NCI-H2081 treated with DMSO at 0.1 percent for 48 hours (cell line): ENCODE measurements at places on chromosomes 6 and 20.

DNA sequence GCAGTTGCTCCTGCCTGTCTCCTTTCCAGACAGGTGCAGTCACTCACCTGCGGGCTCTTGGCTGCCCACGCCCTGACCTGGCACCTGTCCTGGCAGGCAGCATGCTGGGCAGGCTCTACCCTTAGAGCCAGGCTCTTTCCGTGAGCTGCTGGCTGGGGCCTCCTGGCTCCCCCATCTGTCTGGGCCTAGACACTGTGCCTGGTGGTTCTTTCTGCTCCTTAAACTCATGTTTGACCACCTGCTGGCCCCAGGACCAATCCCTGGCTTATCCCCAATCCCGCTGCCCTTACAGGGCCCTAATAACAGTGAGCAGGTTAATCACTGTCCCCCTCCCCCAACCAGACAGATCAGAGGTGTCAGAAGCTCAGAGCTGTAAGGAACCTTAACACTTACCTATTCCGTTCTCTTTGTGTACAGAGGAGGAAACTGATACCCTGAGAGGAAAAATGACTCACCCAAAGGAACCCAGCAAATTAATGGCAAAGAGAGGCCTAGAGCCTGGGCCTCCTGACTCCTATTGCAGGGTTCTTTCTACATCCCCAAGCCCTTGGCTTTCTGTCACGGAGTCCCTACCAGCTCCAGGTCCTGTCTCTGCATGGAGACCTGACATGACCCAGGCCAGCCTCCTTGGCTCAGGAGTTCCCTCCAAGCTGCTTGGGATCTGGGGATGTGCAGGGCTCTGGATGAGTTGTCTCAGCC lies 54.7 kb downstream of the RAB44 start:
- no peak for DNase-seq

DNA sequence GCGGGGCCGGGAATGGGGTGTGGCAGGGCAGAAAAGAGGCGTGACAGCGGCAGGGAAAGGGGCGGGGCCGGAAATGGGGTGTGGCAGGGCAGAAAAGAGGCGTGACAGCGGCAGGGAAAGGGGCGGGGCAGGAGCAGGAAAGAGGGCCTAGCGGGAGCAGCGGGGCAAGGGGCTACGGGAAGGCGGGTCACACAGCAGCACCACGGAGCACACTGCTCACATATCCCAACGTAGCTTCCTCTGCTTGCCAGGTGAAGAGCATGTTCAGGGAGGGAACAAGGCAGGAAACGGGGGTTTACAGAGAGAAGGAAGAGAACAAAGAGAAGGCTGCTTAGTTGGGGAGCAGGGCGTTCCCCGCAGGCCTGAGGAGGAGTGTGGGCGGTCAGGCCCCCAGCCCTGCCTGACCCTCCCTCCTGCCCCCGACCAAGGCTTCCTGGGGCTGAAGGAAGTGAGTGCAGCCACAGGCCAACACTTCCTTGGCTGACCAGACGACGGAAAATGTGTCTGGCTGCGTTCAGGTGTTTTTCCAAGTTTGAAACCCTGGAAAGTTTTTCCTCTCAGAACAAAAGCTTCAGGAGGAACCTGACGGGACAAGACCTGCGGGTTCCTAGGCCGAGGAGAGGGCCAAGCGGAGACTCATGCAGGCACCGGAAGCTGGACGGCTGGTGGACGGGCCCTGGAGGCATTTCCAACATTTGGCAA lies 13.8 kb downstream of the UCKL1 start:
- DNase-seq, result no peak

DNA sequence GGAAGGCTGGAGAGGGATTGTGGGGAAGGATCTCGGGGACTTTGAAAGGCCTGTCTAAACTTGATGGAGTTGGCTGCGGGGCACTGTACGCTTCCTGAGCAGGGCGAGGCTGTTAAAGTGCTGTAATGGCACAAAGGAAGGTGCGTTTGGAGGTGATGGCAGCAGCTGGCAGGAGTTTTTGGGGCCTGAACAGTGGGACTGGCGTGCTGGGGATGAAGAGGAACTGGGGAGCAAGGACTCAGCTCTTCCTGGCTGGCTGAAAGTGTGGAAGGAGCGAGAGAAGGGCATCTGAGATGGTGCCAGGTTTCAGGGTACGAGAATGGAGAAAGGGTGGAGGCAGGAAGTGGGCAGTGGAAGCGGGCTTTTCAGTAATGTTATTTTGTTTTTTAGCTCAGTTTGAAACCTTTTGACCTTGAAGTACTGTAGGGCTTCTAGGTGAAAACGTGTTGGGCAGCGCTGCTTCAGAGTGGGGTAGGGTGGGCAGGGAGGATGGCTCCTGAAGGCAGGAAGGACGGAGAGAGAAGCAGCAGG lies 8.0 kb downstream of the TMEM181 start:
- no peak for DNase-seq

DNA sequence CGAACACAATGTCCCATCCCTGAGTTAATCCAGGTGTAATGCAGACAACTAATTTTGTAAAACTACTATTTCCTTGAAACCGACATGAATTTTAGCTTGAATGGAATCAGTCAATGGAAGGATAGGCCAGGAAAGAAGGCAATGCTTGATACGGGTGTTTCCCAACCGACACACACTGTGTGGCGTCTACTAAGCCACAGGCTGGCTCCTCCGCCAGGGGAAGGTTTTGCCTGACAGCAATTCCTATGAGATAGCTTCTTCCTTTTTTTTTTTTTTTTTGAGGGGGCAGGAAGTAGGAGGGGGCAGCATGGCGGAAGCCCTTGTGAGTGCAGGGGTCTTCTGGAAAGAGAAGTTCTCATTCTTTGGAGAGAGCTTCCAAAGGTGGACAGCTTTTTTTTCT lies 12.0 kb upstream of the LAMA4 start:
- no peak for DNase-seq

- no peak for DNase-seq
Observed at GRCh38 chr6:235763-236360, 56.4 kb upstream of the DUSP22 start.

GRCh38 chr6:110778333-110778732 lies 36.9 kb downstream of the CDK19 start:
- no peak for DNase-seq

DNA sequence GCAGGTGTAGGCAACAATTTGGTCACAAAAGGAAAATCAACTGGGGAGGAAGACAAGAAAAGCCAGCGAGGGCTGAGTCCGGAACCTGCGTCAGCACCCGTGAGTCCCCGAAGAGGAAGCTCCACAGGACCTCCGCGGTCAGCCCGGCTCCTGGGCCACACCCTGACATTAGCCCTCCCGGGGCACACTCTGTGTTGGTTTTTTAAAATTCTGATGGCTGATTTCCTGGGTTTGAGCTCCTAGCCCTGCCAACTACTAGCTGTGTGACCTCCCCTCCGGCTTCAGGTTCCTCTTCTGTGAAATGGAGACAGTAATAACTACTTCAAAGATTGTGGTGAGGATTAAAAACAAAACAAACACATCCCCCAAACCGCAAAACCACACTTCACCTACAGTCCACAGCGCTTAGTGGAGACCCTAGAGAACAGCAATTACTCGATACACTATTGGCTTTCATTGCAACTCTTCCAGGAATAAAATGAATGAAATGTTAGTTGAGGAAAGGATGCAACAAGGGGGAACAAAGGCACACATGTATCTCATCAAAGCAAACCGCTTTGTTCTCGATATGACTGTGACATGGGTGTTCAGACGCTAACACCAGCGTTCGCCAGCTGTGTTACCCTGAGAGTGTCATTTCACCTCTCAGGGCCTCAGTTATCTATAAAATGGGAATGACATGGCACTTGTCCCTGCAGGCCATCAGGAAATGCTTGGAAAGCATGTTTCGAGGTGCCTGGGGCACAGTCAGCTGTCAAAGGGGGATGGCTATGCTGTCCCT lies 985 bp downstream of the ZBP1 start:
- DNase-seq, result no peak

GRCh38 chr6:150922137-150922536 lies 56.6 kb downstream of the MTHFD1L start:
- no peak for DNase-seq

DNA sequence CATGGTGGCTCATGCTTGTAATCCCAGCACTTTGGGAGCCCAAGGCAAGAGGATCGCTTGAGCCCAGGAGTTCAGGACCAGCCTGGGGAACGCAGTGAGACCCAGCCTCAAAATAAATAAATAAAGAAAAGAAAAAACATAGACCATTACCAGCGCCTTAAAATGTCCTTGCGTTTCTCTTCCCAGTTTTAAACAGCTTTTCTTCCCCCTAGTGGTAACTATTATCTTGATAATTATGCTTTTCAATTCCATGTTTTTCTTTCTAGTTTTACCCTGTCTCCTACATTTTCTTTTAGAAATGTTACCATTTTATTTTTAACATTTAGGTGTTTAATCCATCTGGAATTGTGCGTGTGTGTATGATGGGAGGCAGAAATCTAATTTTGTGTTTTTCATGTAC lies 24.4 kb downstream of the DNAH8 start:
- DNase-seq, result no peak

DNA sequence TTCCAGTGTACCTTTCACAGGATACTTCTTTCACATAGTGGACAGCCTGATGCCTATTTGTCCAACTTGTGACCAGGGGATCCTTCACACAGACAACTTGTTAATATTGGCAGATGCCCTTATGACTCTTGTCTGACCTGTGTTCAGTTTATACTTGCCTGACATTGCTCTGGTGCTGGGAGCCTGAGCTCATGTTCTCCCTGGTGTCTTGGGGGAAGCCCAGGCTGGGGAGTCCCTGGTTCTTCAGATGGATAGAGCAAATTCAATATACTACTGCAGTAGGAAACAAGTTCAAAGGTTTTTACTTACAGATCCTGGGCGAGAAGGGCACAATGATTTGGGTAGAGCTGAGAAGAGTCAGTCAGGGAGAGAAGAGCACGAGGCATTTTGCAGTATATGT lies 76.1 kb downstream of the NKAIN2 start:
- no peak for DNase-seq

DNA sequence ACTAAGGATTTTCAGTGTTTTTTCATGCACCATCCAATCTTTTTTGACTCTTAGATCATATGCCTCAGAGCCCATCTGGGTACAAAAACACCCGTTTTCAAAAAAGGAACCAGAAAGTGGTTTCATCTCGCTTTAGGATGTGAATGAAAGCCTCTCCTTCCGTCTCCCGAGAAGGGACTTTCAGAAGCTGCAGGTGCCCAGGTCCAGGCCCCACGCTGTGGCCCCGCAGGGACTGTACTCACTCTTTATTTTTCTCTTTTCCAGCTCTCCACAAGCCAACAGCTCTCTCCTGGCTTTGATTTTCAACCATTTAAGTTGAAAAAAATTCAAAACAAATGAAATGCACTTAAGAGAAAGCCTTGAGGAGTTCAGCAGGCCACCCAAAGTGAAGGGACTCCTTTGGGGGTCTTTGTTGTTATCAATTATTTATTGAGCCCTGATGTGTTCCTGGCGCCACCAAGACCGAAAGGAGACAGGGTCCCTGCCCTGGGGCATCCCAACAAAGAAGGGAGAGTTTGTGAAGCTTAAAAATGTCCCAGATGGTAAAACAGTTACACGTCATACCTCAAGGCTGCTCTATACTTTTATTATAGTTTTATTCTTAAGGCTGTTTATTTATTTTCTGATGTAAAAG lies 467.3 kb downstream of the PREX1 start:
- no peak for DNase-seq

DNA sequence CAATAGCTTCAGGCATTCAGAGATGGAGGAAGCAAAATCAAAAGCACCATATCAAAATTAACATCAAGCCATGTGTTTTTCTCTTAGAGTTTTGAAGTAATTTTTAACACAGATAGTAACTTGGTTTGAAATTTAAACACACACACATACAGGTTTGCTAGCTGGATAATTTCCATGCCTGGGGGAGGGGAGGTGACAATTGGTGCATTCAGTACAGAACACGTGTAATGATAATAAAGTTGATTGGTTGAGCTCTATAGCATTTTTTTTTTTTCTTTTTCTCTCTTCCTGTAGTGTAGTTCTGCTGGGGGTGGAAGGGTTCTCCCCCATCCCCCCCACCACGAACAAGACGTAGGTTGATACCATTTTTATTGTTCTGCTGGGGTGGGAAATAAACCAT lies 564.8 kb downstream of the LMBRD1 start:
- peak; percentile 6 for DNase-seq

GRCh38 chr6:18023891-18024290 lies 36.5 kb upstream of the KIF13A start:
- no peak for DNase-seq

DNA sequence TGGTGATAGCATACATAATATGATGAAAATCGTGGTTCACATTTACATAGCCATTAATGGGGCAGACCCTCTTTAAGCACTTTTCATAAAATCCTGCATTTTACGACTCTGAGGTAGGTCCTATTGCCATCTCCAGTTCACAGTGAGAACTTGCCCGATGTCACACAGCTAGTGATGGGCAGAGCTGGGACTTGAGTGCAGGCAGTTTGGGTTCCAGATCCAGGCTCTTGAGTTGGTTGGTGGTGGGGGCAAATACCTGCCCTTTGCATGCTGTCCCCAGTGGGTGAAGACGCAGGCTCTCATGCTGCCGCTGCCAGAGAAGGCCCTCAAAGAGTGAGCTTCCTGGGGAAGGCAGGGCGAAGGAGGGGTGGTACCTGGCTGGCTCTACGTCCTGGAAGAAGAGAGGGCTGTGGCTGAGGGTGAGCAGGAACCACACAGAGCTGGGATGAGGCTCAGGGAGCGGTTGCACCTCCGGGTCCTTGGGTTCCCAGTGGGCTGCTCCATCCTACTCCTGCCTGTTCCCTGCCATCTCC lies 6.1 kb upstream of the BAK1 start:
- no peak for DNase-seq

DNA sequence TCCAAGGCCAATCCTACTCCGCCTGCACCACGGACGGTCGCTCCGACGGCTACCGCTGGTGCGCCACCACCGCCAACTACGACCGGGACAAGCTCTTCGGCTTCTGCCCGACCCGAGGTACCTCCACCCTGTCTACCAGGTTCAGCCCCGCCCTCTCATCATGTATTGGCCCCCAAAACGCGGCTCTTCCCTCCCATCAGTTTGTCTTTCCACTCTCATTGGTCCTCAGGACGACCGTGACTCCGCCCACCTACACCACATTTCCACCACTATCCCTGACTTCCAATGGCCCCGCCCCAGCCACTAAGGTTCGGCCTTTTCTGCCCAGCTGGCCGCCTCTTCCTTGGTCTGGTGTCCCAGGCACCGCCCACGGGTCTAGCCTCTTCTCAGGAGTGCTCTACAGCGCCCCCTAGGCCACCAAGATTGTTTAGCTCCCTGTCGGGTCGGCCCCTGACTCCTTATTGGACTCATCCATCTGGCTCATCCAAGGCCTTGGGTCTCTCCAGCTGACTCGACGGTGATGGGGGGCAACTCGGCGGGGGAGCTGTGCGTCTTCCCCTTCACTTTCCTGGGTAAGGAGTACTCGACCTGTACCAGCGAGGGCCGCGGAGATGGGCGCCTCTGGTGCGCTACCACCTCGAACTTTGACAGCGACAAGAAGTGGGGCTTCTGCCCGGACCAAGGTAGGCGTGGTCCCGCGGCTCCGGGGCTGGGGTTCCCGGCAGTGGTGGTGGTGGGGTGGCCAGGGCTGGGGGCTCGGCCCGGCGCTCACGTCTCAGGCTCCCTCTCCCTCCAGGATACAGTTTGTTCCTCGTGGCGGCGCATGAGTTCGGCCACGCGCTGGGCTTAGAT lies 3.1 kb downstream of the MMP9 start:
- no peak for DNase-seq

DNA sequence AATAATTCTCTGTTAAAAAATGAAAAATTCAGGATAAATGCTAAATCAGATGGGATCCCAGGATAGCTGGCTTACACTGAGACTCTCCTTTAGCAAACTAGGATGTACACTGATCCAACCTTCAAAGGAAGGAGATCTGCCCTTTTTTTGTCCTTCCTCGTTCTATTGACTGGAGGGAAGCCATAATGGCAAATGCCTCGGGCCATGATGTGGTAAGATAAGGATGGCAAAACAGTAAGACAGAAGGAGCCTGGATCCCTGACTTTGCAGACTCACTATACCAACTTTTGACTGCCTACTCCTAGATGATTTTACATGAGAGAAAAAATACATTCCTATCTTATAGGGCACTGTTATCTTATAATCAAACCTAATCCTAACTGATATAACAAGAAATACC lies 156.9 kb upstream of the BEND3 start:
- no peak for DNase-seq
